ENCODE measurements at places on chromosomes 6 and 20. TPM values are rescaled to one million over a fixed set of nuclear protein-coding genes. Genes with fewer than 3 reads are reported as not detected.

DNA sequence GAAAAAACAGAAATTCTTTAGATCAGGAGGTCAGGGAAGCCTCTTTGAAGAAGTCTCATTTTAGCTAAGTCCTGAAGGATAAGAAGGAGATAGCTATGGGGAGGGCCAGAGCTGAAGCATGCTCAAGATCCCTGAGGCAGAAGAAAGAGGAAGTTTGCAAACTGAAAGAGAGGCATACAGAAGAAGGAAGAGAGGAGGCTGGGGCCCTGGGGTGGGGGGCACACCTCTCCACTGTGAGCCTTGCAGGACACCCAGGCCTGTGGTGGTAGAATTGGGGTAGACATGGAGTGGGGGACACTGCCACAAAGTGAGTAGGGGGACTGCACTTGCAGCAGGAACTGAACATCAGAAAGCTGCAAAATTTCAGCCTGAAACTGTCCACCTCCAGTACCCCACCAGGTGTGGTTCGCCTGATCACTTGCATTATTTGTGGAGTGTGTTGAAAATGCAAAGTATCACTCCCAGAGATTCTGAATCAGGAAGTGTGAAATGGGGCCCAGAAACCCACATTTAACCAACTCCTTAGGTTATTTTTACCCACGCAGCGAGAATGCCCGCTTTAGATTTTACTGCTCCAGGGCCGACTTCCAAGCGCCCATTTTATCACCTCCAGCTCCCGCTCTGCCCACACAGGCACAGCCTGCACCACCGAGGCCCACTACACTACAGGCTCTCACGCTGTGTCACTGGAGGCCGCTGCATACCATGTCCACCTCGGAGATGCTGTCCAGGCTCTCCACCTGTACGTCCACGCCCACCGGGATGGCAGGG is 44.0 kb downstream of the GABRR2 start:
- DNase-seq = no peak

DNA sequence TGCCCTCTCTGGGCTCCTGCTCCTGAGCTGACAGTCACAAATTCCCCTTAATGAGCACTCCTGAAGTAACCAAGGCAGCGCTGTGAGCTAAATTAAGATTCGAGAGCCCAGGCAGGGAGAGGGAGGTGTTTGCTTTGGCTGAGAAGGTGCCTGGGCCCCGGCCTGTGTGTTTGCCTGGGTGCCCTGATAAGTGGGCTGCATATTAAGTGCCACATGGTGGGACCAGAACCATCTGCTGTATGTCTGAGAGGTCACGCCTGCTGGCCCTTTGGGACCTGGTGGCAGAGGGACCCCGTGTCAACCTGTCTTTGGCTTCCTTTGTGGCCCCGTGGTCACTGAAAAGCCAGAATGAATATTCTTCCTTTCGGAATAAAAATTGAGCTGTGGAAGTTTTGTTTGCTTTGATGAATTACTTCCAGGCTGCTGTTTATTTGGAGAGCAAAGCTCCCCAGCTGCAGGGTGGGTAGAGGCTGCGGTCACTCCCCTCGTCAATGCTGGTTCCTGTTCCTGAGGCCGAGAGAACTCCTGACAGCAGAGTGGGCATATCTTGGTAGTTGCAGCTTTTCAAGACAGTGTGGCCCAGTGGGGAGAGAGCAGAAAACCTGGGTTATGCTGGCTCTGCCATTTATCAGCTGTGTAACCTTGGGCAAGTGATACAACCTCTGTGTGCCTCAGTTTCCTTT is 17.5 kb upstream of the KCNK16 start:
- DNase-seq = no peak

DNA sequence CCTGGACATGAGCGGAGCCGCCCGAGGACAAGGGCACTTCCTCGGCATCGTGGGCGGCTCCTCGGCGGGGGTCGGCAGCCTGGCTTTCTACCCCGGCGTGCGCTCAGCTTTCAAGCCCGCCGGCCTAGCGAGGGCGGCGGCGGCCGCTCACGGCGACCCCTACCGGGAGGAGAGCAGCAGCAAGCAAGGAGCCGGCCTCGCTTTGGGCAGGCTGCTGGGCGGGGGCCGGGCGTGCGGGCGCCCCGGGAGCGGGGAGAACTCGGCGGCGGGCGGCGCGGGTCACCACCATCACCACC is 6.7 kb downstream of the PRDM13 start:
- DNase-seq = no peak

GRCh38 chr6:5351552-5352210 is 90.4 kb downstream of the FARS2 start:
- DNase-seq = no peak

GRCh38 chr6:158414851-158415262 is 102.6 kb downstream of the TULP4 start:
- DNase-seq = peak; percentile 45

GRCh38 chr6:42745083-42745639 is 742 bp downstream of the TBCC start:
- peak; percentile 13 for DNase-seq

Gene PEX6
- total RNA-seq = 8.2 TPM
